Sigmoid colon (tissue), 7 donors: ENCODE measurements at places on chromosomes 5 and 9. TPM values are rescaled to one million over a fixed set of nuclear protein-coding genes. Genes with fewer than 3 reads are reported as not detected.

RNF44 gene
- total RNA-seq, result 15.0 TPM

GRCh38 chr9:105832096-105832710 lies 137.9 kb downstream of the TMEM38B start:
- no peaks in the 10 kb centered on the region for H3K27me3 ChIP-seq
- H3K36me3 ChIP-seq, result no peaks in the 10 kb centered on the region
- no peak for DNase-seq
- no peak overlapping the region for H3K4me3 ChIP-seq
- H3K27ac ChIP-seq, result no peak overlapping the region
- no peaks in the 10 kb centered on the region for H3K4me1 ChIP-seq

ADGRV1 gene
- 0.66 TPM for total RNA-seq

- no peak overlapping the region for H3K27ac ChIP-seq
- DNase-seq, result no peak
- peaks cover 60% of the 10 kb centered on the region for H3K27me3 ChIP-seq
- H3K36me3 ChIP-seq, result no peaks in the 10 kb centered on the region
- H3K4me3 ChIP-seq, result no peak overlapping the region
Observed at GRCh38 chr9:126609711-126610388, 3.9 kb upstream of the LMX1B start.

DNA sequence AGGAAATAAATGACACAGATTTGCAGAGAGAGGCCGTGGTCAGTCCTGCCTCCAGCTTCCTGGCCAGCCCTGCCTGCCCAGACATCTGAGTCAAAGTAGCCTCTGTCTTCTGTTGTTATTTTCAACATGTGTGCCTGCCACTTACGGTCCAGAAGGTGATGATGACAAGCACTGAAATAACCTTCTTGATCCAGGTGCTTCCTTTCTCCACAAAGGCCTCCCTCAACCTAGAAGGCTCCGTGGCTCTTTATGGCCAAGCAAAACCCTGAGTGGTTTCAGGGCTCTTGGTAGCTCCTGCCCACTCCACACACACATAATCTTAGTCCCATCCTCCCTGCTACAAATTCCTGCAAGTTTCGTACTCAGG lies 34.1 kb upstream of the SLC6A19 start:
- H3K4me3 ChIP-seq, result no peak overlapping the region
- H3K36me3 ChIP-seq, result no peaks in the 10 kb centered on the region
- peaks cover 15% of the 10 kb centered on the region for H3K27me3 ChIP-seq
- DNase-seq, result no peak

GRCh38 chr5:73312146-73312871 lies 136.3 kb downstream of the FOXD1 start:
- peaks cover 10% of the 10 kb centered on the region for H3K4me1 ChIP-seq
- no peak for DNase-seq
- H3K27me3 ChIP-seq, result peaks cover 13% of the 10 kb centered on the region
- H3K27ac ChIP-seq, result no peak overlapping the region

DNA sequence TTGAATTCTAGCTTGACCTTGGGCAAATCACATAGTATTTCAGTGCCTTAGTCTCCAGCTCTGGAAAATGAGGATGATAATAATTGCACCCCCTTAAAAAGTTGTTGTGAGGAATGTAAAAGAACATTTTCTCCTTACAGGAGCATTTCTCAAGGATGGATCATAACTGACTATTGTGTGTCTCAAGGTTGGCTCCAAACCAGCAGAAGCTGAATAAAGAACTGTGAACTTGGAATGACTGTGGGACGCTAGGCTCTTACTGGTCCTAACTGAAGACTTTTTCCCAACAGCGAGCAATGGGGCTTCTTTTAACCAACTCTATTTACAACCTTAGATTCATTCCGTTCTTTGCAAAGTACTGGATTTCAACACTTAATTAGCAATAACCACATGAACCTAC lies 26.2 kb upstream of the GLRX start:
- no peaks in the 10 kb centered on the region for H3K4me1 ChIP-seq
- H3K27me3 ChIP-seq, result no peaks in the 10 kb centered on the region
- H3K4me3 ChIP-seq, result no peak overlapping the region
- DNase-seq, result no peak

- H3K27ac ChIP-seq, result peak overlapping the region; percentile 90
- H3K27me3 ChIP-seq, result no peaks in the 10 kb centered on the region
- H3K4me3 ChIP-seq, result no peak overlapping the region
- no peaks in the 10 kb centered on the region for H3K36me3 ChIP-seq
- DNase-seq, result no peak
- peaks cover 5% of the 10 kb centered on the region for H3K4me1 ChIP-seq
Observed at GRCh38 chr9:125744616-125745015, 2.6 kb upstream of the PBX3 start.

DNA sequence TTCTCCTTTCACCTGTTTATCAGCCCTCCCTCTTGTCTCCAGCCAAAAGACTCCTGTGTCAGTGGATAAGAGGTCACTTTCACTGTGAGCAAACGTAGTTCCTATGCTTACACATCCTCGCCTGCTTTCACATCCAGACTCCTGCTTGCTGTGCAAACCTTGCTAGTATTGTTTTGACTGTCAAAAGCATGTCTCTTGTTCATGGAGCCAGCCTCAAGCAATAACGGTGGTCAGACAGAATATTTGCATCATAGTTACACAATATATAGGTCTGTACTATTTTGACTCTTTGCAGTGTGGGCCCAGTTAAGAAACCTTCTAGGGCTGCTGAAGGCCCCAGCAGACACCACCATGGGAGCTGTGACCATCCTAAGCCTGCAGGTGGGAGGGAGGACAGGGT lies 420.0 kb downstream of the SEMA5A start:
- no peaks in the 10 kb centered on the region for H3K4me1 ChIP-seq
- no peak overlapping the region for H3K4me3 ChIP-seq
- H3K27me3 ChIP-seq, result no peaks in the 10 kb centered on the region
- H3K27ac ChIP-seq, result no peak overlapping the region
- no peaks in the 10 kb centered on the region for H3K36me3 ChIP-seq
- no peak for DNase-seq

ZNF483 gene
- 22.2 TPM for total RNA-seq

GRCh38 chr9:121771851-121772599 lies 120.6 kb downstream of the DAB2IP start:
- peak; percentile 46 for DNase-seq
- peaks cover 19% of the 10 kb centered on the region for H3K4me1 ChIP-seq
- H3K27me3 ChIP-seq, result no peaks in the 10 kb centered on the region
- H3K4me3 ChIP-seq, result no peak overlapping the region
- H3K36me3 ChIP-seq, result peaks cover 58% of the 10 kb centered on the region

ORM2 gene
- total RNA-seq, result not detected

GRCh38 chr5:72040513-72040912 lies 66.8 kb upstream of the MAP1B start:
- DNase-seq, result no peak
- H3K36me3 ChIP-seq, result no peaks in the 10 kb centered on the region
- no peak overlapping the region for H3K4me3 ChIP-seq
- H3K4me1 ChIP-seq, result no peaks in the 10 kb centered on the region

DNA sequence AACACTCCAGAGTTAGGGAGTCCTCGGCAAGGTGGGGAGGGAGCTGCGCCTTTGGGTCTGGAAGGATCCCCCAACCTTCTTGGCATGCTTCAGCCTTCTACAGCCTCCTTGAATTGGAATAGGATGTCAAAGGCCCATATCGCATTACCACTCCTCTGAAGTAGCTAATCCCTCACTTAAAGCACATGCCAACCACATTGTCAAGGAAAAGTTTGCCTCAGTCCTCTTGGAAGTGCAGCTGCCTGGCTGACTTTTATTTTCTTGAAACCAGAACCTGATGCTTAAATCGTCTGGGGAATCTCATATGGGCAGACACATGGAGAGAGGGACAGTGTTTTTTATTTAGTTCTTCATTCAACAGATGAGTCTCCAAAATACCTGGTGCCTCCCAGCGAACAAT lies 14.5 kb downstream of the CXCL14 start:
- no peak overlapping the region for H3K27ac ChIP-seq
- DNase-seq, result peak; percentile 1
- H3K27me3 ChIP-seq, result peaks cover 4% of the 10 kb centered on the region
- no peaks in the 10 kb centered on the region for H3K36me3 ChIP-seq
- H3K4me1 ChIP-seq, result no peaks in the 10 kb centered on the region
- H3K4me3 ChIP-seq, result no peak overlapping the region

RAB14 gene
- total RNA-seq, result 33.2 TPM

SLC25A2 gene
- not detected for total RNA-seq

DNA sequence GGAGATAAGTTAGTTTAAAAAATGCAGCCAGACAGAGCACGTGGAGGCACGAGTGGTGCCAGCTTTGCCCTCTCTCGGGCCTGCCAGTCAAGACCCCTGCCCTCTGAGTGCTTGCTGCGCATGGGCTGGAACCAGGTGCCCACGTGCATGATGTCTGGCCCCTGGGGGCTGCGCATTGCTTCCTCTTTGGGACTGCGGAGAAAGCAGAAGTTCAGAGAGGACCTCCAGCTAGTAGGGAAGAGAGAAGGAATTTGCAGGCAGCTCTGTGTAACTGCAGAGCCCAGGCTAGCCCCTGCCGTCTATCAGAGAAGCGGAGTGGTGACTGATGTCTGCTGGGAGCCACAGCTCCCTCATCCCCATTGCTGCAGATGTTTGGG lies 9.7 kb upstream of the RNU6ATAC start:
- peak; percentile 66 for DNase-seq
- H3K4me1 ChIP-seq, result peaks cover 19% of the 10 kb centered on the region
- no peak overlapping the region for H3K4me3 ChIP-seq
- no peak overlapping the region for H3K27ac ChIP-seq
- H3K36me3 ChIP-seq, result no peaks in the 10 kb centered on the region

- no peak overlapping the region for H3K27ac ChIP-seq
- no peaks in the 10 kb centered on the region for H3K36me3 ChIP-seq
- no peaks in the 10 kb centered on the region for H3K27me3 ChIP-seq
- no peak for DNase-seq
- no peaks in the 10 kb centered on the region for H3K4me1 ChIP-seq
Observed at GRCh38 chr5:80127116-80127552, 92.0 kb downstream of the THBS4 start.

GRCh38 chr9:82247318-82247717 lies 258.7 kb downstream of the SPATA31D1 start:
- no peak overlapping the region for H3K4me3 ChIP-seq
- H3K4me1 ChIP-seq, result no peaks in the 10 kb centered on the region
- no peak overlapping the region for H3K27ac ChIP-seq
- H3K36me3 ChIP-seq, result no peaks in the 10 kb centered on the region
- no peaks in the 10 kb centered on the region for H3K27me3 ChIP-seq

GRCh38 chr5:68147659-68148058 lies 67.9 kb upstream of the PIK3R1 start:
- H3K4me1 ChIP-seq, result no peaks in the 10 kb centered on the region
- no peak overlapping the region for H3K4me3 ChIP-seq
- H3K36me3 ChIP-seq, result no peaks in the 10 kb centered on the region
- H3K27ac ChIP-seq, result no peak overlapping the region

GRCh38 chr9:99211746-99212145 lies 10.0 kb downstream of the ALG2 start:
- H3K27ac ChIP-seq, result no peak overlapping the region
- no peaks in the 10 kb centered on the region for H3K36me3 ChIP-seq
- no peaks in the 10 kb centered on the region for H3K27me3 ChIP-seq
- H3K4me3 ChIP-seq, result no peak overlapping the region

KIF4B gene
- total RNA-seq, result not detected

- H3K36me3 ChIP-seq, result no peaks in the 10 kb centered on the region
- no peaks in the 10 kb centered on the region for H3K27me3 ChIP-seq
- no peak for DNase-seq
Observed at GRCh38 chr9:79604921-79605562, 33.3 kb downstream of the TLE4 start.

PCSK1 gene
- total RNA-seq, result 2.2 TPM

DNA sequence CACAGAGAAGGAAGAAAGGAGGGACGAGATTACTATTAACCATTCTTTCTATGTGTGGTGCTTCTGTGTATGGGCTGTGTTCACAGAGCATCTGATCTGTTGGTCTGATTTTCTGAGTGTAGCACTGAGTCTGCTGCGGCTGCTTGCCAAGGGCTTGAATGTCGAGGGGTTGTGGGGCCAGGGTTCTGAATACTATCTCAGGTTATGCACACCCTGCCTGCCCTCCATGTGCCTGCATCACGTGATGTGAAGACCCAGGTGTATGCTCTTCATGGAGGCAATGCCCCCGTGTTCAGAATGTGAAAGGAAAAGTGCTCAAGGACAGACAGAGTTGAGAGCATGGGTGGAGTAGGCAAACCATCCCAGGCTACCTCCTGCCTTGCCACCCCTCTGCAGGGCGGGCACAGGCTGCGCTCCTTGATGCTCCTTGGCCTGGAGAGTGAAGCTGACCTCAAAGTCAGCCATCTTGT lies 254.9 kb downstream of the FANCC start:
- peak overlapping the region; percentile 77 for H3K27ac ChIP-seq
- no peak overlapping the region for H3K4me3 ChIP-seq
- no peak for DNase-seq
- H3K4me1 ChIP-seq, result peaks cover 99% of the 10 kb centered on the region
- H3K27me3 ChIP-seq, result no peaks in the 10 kb centered on the region

- H3K4me3 ChIP-seq, result no peak overlapping the region
- H3K27me3 ChIP-seq, result no peaks in the 10 kb centered on the region
- no peaks in the 10 kb centered on the region for H3K4me1 ChIP-seq
Observed at GRCh38 chr9:28260330-28260729, 687.0 kb upstream of the C9orf72 start.

ABO gene
- total RNA-seq, result 0.36 TPM

SARDH gene
- total RNA-seq, result 1.8 TPM

RAD23B gene
- 61.9 TPM for total RNA-seq

DNA sequence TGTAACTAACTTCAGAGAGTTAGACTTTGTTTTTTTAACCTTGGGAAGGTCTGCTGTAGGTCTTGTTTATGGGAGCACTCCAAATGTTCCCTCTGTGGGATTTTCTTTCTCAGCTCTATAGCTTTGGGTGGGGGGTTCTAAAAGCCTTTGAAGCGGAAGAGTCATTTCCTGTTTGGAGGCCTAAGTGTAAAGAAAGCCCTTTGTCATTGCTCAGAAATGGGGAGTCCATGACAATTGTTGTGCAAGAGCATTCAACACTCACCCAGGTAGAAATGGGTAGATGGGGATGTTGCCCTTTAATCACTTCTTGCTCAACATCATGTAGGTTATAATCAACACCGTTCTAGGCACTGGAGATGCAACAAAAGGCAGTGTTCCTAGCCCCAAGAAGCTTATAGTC lies 30.3 kb upstream of the MAST4 start:
- H3K4me3 ChIP-seq, result no peak overlapping the region
- H3K4me1 ChIP-seq, result no peaks in the 10 kb centered on the region
- H3K27me3 ChIP-seq, result no peaks in the 10 kb centered on the region
- H3K36me3 ChIP-seq, result no peaks in the 10 kb centered on the region

DNA sequence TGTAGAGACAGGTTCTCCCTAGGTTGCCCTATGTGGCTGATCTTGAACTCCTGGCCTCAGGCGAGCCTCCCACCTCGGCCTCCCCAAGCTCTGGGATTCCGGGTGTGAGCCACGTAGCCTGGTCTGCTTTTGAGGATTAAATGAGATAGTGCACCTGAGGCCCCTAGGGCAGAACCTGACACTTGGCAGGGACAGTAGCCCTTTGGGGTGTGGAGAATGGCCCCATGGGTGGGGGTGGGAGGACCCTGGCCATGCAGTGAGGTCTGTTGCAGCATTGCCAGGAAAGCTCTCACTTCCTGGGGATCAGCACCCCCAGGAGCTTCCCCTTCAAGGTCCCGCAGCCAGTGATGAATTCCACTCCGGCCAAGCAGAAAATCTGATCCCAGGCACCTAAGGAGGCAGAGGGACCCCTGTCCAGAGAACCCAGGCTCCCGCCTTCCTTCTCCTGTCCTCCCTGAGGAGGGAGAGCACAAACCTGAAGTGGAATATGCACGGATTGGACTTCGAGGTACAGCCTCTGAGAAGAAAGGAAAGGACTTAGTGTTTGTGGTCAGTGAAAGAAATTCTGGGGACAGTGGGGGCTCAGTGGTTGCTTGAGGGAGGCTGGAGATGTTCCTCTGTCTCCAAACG lies 73.9 kb upstream of the UNC5A start:
- peak; percentile 25 for DNase-seq
- no peak overlapping the region for H3K4me3 ChIP-seq
- no peaks in the 10 kb centered on the region for H3K4me1 ChIP-seq
